ENCODE measurements at places on chromosomes 4 and X.

- DNase-seq = no peak
Measured at GRCh38 chr4:90280954-90281353, 153.8 kb downstream of the CCSER1 start.

- no peak for DNase-seq
Measured at GRCh38 chrX:150316564-150316963, 46.6 kb upstream of the MAMLD1 start.

GRCh38 chrX:5306654-5307121 is 922.0 kb downstream of the NLGN4X start:
- no peak for DNase-seq

GRCh38 chr4:125116431-125116830 is 198.3 kb upstream of the FAT4 start:
- DNase-seq = no peak

DNA sequence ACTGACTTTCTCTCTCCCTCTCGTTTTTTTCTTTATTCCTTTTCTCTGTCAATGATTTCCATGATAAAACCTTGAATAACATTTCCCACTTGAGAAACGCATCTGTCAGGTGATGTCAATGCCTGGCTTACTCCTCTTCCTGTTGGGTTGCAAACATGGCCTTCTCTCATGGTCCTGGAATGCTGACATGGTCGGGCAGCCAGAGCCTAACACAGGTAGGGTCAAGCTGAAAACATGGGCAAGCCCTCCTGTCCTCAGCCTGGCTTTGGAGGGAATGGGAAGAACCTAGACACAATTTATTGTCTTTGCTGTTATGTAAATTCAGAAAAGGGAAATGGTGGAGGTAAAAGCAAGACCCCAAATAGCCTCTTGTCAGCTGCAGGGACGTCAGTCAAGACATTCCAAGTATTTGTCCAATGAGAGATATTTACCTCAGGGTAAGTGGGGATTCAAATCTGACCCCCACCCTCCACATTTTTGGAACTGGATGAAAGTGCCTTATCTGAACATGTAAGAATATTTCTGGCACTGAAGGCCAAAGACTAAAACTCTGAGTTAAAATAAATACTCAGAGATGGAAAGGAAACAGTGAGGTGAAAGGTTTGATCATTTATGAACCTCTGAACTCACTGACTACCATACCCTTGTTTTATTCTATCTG is 473.8 kb downstream of the SPRY1 start:
- DNase-seq = no peak

GRCh38 chr4:123816462-123816861 is 419.9 kb downstream of the SPRY1 start:
- DNase-seq = no peak

DNA sequence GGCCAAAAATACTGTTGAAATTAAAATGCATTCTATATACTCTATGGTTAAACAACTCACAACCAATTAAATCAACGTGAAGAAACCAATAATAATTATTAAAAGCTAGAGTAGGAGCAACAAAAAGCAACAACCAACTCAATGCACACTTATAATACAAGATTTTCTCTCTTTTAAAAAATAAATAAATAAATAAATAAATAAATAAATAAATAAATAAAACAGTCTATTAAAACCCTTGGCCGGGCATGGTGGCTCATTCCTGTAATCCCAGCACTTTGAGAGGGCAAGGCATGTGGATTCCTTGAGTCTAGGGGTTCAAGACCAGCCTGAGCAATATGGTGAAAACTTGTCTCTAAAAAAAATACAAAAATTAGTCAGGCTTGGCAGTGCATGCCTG is 62.7 kb downstream of the ENOX2 start:
- no peak for DNase-seq

- DNase-seq = no peak
Measured at GRCh38 chrX:155213731-155214130, 2.5 kb upstream of the VBP1 start.

GRCh38 chr4:118758293-118758692 is 73.1 kb downstream of the METTL14 start:
- DNase-seq = no peak

DNA sequence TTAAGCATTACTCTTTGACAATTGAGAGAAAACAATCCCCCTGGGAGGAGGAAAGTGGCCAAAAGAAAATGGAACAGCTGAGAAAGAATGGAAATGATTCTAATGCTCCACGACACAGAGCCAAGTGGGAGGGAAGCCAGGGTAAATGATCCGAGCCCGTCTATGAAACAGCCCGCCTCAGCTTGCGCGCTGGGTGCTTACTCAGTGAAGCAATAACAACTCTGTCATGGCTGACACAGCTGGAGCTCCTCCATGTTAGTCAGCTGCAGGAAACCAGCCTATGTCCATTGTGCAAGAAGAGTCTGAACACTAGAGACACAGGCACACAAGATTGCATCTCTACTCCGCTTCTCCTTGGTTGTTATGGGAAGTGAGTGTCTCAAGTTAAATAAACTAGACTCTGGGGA is 19.3 kb downstream of the NOA1 start:
- no peak for DNase-seq

- DNase-seq = no peak
Measured at GRCh38 chrX:49934148-49934547, 11.8 kb downstream of the CLCN5 start.

GRCh38 chr4:118850488-118851173 is 14.7 kb upstream of the SEC24D start:
- no peak for DNase-seq

DNA sequence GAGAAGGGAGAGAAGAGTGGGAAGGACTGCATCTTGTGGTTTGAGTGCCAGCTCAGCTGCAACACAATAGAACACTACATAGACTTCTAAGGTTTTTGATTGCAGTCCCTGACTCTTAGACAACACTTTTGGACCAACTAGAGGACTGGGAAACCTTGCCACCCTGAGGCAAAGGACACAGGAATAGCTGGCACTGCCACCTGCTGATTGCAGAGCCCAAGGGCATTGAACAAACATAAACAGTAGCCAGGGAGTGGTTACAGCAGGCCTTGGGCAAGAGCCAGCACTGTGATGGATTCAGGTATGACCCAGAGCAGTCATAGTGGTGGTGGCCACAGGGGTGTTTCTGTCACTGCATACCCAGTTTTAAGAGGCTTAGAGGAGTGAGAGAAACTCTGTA is 72.5 kb upstream of the CXorf51A start:
- DNase-seq = no peak

DNA sequence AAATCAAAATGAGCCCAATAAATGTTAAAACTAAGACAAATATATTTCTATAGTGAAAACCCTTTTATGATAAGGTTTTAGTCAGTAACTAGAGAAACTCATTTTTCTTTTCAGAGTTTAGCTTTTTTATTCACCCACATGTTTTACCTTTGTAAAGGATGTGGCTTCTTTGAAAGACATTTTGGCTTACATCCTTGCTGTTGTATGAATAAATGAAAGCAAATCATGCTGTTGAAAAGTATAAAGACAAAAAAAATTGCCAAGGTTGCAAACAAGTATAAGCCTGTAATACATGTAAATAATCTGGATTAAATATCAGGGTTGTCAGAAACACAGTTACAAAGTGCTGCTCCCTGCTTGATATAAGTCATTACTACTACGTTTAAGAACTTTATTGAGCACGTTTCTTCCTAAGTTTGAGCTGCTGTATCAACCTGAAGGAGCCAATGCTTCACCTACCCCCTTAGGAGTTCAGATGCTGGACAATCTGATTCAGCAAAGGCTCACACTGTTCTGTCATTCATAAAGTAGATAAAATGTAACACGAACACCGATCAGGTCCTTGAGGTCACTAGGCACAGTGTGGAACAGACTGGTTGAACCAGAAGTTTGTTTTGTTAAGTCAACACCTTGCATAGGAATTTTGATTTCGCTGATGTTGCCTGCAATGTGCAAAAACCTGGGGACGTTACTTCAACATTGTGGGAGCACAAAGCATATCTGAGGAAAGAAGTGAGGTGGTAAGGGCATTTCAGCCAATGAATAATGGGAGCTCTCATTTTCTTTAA is 321.2 kb upstream of the BMP3 start:
- no peak for DNase-seq

GRCh38 chrX:32116047-32116446 is 1044.2 kb upstream of the FTHL17 start:
- DNase-seq = no peak

- DNase-seq = no peak
Measured at GRCh38 chr4:99642725-99643489, 14.7 kb downstream of the C4orf54 start.

DNA sequence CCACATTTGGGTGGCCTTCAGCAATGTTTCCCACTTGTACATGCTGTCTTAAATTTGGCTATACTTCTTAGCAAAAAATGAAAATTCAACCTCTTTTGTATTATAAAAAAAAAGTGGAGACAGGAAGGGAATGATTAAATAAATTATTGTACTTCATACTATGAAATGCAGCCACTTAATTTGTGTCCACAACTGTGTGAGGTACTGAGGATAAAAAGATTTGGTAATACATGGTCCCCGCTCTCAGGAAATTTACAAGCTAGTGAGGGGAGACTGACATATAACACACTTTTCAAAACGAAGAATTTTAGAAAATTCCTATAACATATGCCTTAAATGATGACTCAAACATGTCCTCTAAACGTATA is 105.0 kb downstream of the HNRNPD start:
- no peak for DNase-seq

GRCh38 chr4:153706519-153706918 is 22.4 kb downstream of the TLR2 start:
- DNase-seq = no peak

GRCh38 chr4:40180356-40180755 is 16.5 kb upstream of the RHOH start:
- no peak for DNase-seq

GRCh38 chr4:94304365-94304971 is 38.2 kb downstream of the HPGDS start:
- DNase-seq = no peak

- no peak for DNase-seq
Measured at GRCh38 chrX:39729981-39730661, 367.6 kb downstream of the BCOR start.

DNA sequence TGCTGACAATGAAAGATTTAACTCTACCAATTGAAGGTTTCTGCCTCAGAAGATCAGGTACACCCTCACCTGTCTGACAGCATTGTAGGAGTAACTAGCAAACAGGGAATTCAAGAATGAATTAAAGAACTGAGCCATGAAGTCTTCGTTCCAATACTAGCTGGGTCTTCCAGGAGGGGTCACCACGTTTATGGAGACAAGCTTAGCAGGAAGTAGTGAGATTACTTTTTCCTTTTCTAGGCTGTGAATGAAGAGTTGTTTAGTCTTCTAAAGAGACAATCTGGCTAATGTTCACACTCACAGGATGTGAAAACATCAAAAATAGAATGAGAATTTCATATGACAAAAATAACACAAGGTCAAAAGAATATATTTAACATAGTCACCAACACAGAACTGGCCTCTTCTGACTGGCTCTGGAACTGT is 54.9 kb downstream of the REELD1 start:
- no peak for DNase-seq

GRCh38 chrX:7941390-7942042 is 14.3 kb upstream of the PNPLA4 start:
- no peak for DNase-seq

- no peak for DNase-seq
Measured at GRCh38 chr4:167587361-167587760, 353.1 kb upstream of the SPOCK3 start.

DNA sequence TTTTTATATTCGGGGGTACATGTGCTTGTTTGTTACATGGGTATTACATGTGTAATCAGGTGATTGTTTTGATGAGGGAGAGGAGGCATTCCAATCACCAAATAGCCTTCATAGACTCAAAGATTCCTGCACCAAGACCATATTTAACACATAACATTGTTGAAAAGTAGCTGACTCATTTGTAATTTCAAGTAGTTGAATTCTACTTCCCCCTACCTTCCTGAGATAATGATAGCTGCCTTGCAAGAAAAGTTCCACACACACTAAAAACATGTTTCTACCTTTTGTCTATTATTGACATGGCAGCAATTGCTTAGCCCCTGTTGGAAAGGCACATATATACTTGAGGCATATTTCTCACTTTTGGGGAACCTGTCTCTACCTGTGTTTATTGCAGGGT is 16.1 kb downstream of the PGAM4 start:
- DNase-seq = no peak

- DNase-seq = no peak
Measured at GRCh38 chr4:151420250-151420807, 11.4 kb downstream of the FHIP1A start.

- DNase-seq = no peak
Measured at GRCh38 chrX:39891781-39892180, 206.0 kb downstream of the BCOR start.
